ENCODE measurements at places on chromosomes 5 and 9.

DNA sequence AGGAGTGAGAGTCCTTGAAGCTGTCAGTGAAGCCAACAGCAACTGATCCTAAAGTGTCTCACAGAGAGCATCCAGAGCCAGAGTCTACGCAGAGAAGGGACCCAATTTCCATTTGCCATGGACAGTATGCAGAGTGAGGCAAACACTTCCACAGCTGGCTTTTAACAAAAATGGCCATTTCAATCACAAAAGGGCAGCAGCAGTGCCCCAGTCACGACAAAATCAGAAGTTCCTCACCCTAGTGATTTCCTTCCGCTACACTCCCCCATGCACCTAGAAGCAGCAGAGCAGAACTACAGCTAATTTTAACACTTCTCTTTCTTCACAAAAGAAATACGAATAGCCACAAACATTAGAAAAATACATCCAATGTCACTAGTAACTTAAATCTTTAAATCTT, 27.9 kb downstream of the FBXW11 start:
- no peak for DNase-seq

GRCh38 chr5:79962575-79963222, 28.4 kb downstream of the MTX3 start:
- no peak for DNase-seq

GRCh38 chr5:133818031-133818431, 150.4 kb downstream of the C5orf15 start:
- DNase-seq: no peak

DNA sequence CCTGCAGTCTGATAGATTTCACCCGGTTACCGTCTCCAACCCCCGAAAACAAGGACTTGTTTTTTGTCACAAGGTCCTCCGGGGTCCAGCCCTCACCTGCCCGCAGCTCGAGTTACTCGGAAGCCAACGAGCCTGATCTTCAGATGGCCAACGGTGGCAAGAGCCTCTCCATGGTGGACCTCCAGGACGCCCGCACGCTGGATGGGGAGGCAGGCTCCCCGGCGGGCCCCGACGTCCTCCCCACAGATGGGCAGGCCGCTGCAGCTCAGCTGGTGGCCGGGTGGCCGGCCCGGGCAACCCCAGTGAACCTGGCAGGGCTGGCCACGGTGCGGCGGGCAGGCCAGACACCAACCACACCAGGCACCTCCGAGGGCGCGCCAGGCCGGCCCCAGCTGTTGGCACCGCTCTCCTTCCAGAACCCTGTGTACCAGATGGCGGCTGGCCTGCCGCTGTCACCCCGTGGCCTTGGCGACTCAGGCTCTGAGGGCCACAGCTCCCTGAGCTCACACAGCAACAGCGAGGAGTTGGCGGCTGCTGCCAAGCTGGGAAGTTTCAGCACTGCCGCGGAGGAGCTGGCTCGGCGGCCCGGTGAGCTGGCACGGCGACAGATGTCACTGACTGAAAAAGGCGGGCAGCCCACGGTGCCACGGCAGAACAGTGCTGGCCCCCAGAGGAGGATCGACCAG, 121.3 kb downstream of the DAB2IP start:
- no peak for DNase-seq

- DNase-seq: no peak
Observed at GRCh38 chr9:136651860-136652259, 10.9 kb upstream of the EGFL7 start.

GRCh38 chr5:14235872-14236271, 92.7 kb downstream of the TRIO start:
- DNase-seq: no peak

DNA sequence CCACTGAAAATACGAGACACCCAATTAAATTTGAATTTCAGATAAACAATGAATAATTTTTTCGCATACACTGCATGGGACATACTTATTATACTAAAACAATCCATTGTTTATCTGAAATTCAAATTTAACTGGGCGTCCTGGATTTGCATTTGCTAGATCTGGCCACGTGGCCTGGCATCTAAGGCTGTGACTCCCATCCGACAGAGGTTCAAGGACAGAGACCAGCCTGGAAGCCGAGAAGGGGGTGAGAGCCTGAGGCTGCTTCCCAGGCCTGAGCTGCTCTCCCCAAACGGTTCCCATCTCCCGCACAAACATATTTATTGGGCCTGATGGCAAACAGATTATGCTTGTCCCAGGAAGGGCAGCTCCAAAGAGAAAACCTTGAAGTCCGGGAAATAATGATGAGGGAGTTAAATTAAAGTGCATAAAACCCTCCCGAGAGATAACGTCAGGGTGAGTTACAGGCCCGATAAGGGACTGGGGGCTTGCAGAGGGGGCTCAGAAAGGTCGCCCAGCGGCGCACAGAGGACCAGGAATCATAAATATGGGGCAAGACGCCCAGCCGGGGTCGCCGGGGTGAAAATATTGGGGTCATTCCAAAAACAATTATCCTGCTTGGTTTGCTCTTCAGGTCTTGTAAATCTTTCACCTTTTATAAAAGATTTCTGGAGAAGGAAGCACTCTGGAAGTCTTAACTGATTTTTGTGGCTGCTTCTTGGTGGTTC, 163.7 kb downstream of the GAPVD1 start:
- no peak for DNase-seq
